Activated CD4-positive, alpha-beta T cell treated with anti-CD3 and anti-CD28 coated beads, Interleukin-2, amount 50 U/mL, for 4 hours (primary cell): ENCODE measurements at places on chromosomes 2 and 18.

- no peak for DNase-seq
Observed at GRCh38 chr2:44932079-44932478, 9.4 kb upstream of the SIX3 start.

GRCh38 chr2:2586068-2586776, 255.1 kb upstream of the MYT1L start:
- no peak for DNase-seq

GRCh38 chr2:117128461-117128860, 686.0 kb upstream of the DDX18 start:
- no peak for DNase-seq

GRCh38 chr18:63505566-63506335, 29.0 kb downstream of the SERPINB5 start:
- DNase-seq = no peak

DNA sequence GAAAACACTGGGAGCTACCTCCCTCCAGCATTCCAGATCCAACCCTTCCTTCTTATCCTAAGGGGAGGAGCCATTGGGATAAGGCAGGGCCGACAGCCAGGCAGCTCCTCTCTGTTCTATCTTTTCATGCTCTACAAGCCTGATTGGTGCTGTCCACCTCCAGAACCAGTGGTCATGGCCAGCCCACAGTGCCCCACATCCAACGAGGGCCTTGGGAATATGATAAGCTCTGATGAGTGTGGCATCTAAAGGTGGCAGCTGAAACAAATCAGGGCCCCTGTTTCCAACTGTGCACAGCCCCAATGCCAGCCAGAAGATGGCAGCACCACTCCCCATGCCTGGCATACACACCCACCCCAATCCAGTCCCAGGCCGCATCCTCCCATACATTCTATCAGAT, 329.3 kb downstream of the C1D start:
- no peak for DNase-seq

GRCh38 chr2:54524226-54524991, 68.3 kb downstream of the SPTBN1 start:
- DNase-seq = no peak

DNA sequence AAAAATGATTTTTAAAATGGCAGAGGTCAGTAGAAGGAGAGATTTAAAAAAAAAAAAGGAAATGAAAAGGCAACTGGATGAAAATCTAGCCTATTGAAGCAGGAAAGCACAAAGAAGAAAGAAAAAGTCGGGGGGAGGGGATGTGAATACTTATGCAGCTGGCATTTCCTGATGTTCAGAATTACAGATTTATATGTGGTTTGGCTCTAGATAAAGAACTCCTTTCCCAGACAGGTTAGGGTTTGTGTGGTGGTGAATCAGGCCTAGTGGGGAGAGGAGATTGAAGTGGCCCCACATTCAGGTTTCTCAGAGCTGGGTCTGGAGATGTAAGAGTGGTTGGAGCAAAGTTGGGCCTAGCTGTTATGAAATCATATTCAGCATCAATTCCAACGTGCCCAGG, 394.4 kb downstream of the FIGN start:
- no peak for DNase-seq

DNA sequence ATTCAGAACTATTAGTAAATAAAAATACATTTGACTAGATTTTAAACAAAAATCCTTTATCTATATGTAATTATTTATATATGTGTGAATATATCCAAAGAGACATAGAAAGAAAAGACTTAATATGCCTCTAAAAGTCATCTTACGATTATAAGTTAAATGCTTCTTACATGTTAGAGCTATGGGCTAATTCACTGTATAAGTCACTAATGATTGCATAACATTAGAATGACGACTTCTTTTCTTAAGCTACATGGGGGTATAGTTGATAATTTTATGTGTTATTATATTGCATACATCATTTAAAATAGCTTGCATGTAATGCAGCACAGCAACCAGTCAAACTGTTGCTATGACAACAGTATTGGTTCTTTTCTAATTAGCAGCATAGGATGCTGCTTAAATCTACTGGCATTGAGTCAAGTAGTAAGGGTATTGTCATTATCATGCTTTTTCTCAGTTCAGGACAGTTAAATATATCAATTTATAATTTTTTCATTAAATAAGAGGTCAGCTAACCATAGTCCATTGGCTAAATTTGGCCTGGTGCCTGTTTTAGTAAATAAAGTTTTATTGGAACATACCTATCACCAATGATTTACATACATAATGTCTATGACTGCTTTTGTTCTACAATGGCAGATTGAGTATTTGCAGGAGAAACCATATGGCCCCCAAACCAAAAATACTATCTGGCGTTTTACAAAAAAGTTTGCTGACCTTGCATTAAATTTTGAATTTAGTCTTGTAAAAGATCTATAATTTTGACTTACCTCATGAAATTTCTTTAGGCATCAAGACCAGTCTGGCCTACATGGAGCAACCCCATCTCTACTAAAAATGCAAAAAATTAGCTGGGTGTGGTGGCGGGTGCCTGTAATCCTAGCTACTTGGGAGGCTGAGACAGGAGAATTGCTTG, 207.7 kb upstream of the ZSWIM2 start:
- DNase-seq = no peak

GRCh38 chr2:1082456-1083205, 132.0 kb downstream of the SNTG2 start:
- DNase-seq = no peak

DNA sequence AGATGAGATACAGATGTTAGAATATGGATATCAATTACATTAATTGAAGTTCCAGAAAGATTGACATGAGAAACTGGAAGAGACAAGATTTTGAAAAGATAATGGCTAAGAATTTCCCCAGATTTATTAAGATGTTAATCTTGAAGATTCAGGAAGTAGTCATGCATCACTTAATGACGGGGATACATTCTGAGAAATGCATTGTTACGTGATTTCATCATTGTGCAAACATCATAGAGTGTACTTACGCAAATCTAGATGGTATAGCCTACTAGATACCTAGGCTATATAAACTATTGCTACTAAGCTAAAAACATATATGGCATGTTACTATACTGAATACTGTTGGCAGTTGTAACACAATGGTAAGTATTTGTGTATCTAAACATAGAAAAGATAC, 6.8 kb upstream of the CHMP3 start:
- DNase-seq = no peak

- DNase-seq = no peak
Observed at GRCh38 chr2:37059841-37060240, 24.3 kb downstream of the HEATR5B start.

DNA sequence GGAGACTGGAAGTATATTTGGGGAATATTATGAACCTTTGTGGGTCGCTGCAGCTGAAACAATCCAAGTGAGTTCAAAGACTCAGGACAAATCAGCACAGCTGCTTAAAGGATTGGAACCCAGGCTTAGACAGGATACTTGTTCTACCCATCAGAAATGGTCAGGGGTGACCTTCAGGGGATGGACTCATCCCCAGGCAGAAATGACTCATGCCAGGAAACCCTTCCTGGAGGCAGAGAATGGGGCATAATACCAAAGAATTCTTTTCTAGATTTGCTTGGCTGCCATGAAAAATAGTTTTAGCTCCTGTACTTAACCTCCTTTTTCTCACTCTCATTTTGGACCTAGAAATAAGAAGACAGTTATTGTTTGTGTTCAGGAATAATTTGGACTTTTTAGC, 425.5 kb downstream of the TSN start:
- no peak for DNase-seq

DNA sequence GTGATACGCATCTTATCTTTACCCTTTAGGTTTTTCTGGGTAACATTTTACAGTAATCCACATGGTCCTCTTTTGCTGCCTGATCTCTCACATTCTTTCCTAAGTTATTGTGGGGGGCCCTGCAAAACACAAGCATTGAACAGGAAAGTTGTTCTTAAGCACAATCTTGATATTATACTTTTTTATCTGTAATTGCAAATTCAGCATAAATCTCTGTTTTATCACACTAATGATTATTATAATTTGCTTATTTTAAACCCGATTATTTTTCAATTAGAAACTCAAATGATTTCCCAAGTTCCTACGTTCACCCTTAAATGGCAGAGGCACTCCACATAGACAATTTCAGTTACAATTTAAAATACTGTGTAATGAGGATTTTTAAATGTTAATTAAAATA, 386.0 kb upstream of the GYPC start:
- no peak for DNase-seq

DNA sequence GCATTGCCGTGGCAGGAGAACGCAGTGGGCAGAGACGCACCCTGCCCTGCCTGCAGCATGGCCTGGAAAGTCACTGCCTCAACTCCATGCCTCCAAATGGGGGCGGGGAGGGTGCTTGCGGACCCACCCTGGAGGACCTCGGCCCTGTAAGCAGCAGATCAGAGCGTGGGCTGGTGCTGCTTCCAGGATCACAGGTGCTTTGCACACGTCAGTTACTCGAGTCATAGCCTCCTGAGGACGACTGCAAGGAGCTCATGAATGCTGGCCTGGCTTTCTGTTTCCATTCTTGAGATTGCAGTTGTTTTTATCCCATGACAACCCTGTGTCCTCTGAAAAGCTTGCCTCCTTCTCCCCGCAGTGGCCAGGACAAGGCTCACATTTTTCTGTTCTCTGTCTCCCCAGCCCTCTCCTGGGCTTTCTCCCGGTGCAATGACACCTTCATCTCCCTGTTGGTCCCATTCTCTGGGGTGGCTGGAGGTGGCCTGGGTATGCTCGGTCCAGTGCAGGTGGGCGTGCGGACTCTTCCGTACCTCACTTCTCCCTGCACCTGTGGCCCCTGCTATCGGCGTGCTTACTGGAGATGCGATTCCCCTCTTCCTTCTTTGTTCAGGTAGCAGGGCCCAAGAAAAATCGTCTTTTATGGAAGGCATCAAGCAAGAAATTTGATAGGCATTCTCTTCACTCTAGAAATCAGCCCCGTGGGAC, 208.0 kb downstream of the GBX2 start:
- DNase-seq = no peak

GRCh38 chr18:61984349-61984748, 91.5 kb upstream of the RNF152 start:
- DNase-seq = no peak

DNA sequence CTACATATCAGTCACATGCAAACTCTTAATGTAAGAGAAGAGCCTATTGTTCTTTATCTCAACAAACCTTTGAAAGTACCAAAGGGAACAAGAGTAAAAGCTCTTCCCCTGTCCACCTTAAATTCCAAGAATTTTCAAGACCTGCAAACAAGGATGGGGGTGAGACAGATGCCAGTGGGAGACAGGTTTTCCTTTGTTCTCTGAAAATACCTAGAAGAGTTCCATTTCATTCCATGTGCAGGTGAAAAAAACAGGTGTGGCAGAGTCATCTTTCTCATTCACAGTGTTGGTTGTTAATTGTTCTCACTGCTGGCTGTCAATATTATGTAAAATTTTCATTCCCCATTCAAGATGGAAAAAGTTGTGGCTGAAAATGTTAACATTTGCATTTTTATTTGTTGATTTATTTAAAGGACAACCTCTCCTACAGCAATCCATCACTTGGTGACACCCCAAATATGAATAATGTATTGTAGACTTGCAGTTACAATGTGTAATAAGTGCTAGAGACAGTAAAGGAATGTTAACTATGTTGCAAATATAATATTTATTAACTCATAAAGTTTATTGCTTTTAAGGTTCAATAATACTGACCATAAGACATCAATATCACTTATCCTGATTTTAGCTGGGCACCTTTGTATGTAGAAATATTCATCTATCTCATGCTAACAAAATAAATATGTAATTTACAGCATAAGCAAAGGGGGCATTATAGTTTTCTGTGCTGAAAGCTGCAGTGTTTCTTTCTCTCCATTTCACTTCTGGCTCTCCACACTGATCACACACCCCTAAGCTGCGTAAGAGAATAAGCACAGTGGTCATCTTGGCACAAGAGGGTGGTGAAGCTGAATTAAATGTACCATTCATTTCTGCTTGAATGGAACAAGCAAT, 347.0 kb downstream of the KIAA1328 start:
- no peak for DNase-seq

DNA sequence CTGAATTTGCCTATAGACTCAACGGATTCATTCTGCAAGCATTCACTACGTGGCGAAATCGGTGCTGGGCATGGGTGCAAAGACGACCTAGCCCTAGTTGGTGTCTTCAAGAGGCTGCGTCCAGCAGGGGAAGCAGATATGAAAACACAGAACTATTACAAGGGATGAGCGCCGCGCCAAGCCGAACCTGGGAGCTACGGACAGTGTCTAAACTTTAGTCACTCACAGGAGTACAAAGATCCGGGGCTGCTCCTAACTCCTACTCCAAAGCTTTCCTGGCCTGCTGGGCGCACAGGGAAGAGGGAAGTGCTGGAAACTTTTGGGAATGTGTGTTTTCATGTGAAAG, 732 bp upstream of the ANXA4 start:
- no peak for DNase-seq

DNA sequence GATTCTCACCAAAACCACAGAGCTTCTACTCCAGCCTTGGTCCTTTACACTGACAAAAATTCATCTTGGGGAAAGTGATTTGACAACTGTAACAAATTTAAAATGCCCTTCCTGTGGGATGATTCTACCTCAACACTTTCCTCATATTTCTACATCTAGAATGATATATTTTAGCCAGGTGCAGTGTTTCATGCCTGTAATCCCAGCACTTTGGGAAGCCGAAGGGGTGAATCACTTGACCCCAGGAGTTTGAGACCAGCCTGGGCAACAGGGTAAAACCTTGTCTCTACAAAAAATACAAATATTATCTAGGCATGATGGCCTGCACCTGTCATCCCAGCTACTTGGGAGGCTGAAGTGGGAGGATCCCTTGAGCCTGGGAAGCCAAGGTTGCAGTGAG, 408.6 kb downstream of the CDH7 start:
- DNase-seq = no peak

GRCh38 chr2:143088388-143088787, 40.8 kb upstream of the ARHGAP15 start:
- DNase-seq = no peak

- no peak for DNase-seq
Observed at GRCh38 chr2:207035875-207036274, 96.6 kb downstream of the CPO start.

DNA sequence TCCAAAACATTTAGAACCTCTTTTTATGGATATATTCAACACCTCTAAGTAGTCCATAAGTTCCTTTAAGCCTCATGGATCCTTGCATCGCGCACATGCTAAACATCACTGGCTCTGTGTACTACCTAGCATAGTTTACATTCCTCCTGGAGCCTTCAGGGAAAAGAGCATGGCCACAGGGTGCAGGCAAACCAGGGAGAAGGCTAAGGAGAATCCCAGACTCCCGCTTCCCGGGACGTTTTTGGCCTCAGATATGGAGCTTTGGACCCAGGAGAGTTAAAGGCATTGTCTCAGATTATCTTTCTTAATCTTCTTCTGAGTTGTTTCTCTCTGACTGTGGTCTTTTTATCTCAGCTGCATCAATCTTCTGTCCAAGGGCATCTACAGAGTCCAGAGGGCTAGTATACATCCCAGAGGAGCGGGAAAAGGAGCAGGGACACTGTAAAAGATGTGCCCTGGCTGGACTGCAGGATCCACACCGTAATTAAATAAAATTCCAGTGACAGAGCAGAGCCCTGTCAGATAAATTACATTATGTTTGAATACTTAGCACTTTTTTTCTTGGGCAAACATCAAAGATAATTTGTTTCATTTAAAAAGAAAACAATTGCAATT, 36.9 kb downstream of the RIT2 start:
- no peak for DNase-seq

GRCh38 chr18:54931152-54931551, 28.1 kb downstream of the CCDC68 start:
- no peak for DNase-seq

- DNase-seq = no peak
Observed at GRCh38 chr2:80190166-80190565, 114.4 kb downstream of the LRRTM1 start.
